Calu3 (cell line): ENCODE measurements at places on chromosomes 12 and 14. TPM values are rescaled to one million over a fixed set of nuclear protein-coding genes. Genes with fewer than 3 reads are reported as not detected.

GRCh38 chr12:28742791-28743190, 406.3 kb upstream of the FAR2 start:
- no peak overlapping the region for H3K27ac ChIP-seq
- H3K36me3 ChIP-seq = no peaks in the 10 kb centered on the region
- no peak for DNase-seq
- no peaks in the 10 kb centered on the region for H3K27me3 ChIP-seq
- H3K4me3 ChIP-seq = no peak overlapping the region

- no peaks in the 10 kb centered on the region for H3K4me1 ChIP-seq
- no peak overlapping the region for H3K27ac ChIP-seq
- H3K27me3 ChIP-seq = peaks cover 13% of the 10 kb centered on the region
- H3K36me3 ChIP-seq = no peaks in the 10 kb centered on the region
- DNase-seq = no peak
- H3K4me3 ChIP-seq = no peak overlapping the region
Observed at GRCh38 chr12:22209422-22209821, 125.1 kb downstream of the ST8SIA1 start.

- H3K27ac ChIP-seq = no peak overlapping the region
- no peaks in the 10 kb centered on the region for H3K36me3 ChIP-seq
- no peaks in the 10 kb centered on the region for H3K27me3 ChIP-seq
- H3K4me1 ChIP-seq = no peaks in the 10 kb centered on the region
Observed at GRCh38 chr12:88493636-88494035, 86.6 kb downstream of the KITLG start.

DNA sequence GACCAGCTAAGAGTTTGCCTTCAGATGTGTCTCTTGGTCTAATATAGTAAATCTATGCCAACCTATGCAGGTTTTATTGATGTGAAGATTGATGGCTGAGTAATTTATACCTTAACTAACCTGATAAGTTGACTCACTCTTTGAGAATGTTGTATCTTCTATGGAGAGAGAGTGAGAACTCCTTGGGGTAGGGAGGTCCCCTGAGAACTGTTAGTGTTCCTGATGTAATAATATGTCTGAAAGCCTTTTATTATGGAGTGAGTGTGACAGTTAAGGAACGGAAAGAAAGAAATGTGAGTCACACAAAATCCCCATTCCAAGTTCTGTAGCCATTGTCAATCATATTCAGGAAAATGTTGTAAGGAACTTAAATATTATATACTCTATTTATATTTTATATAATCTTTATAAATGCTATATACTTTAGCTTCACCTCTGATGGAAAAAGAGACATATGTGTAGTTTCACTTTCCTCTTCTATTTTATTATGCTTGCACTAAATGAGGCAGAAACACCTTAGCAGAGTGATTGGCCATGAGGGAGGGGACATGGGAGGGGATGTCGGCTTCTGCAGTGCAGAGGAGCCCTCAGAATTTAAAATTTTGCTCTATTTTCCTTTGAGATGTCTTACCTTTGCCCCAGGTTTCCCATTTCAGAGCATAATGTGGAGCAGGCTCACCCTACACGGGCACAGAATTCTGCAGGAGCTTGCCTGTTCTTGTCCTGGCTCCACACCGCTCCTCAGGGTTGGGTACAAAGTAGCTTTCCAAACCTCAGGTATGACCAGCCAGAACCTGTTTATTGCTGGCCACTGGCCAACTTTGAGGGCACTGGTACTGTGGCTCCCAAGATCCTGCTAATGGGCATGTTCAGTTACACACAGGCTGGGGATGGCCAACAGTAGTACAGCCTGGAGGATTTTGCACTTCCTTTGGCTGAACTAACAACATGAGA, 57.7 kb downstream of the ARF6 start:
- peak; percentile 84 for DNase-seq
- no peaks in the 10 kb centered on the region for H3K27me3 ChIP-seq
- H3K4me1 ChIP-seq = peaks cover 94% of the 10 kb centered on the region

- peak; percentile 58 for DNase-seq
- peaks cover 46% of the 10 kb centered on the region for H3K4me1 ChIP-seq
- peaks cover 29% of the 10 kb centered on the region for H3K27me3 ChIP-seq
- peaks cover 22% of the 10 kb centered on the region for H3K36me3 ChIP-seq
- peak within 1 kb of the TSS; percentile 8 for H3K4me3 ChIP-seq
Observed at GRCh38 chr12:57454566-57455373, at the start of gene INHBE. Gene INHBE, plus strand, starts transcription at chr12:57455307. Its CDS starts 230 bp downstream, at chr12:57455537.

DNA sequence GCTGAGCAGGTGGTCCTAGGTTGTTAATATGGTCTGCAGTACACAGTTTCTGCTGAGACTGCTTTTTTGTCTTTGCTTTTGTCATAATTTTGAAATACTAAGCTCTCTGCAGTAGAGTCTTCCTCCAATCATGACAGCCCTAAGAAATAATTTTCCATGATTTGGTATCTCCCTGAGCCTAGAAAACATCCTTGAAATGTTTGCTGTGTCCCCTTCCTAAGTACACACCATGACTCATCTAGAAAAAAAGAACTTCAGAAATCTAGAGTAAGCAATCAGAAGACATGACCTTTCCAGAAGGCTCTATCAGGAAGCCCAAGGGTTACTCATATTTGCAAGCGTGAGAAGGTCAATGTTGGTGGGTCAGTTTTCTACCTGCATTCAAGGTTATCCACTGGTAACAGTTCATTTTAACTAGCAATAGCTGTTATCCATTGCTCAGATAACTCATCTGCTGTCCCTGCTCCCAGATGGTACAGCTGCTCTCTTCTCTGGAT, 16.4 kb downstream of the DAD1 start:
- no peak for DNase-seq
- peak overlapping the region; percentile 52 for H3K27ac ChIP-seq
- H3K4me1 ChIP-seq = peaks cover 24% of the 10 kb centered on the region
- peaks cover 43% of the 10 kb centered on the region for H3K36me3 ChIP-seq

GRCh38 chr14:75379246-75379929, 48.4 kb upstream of the JDP2 start:
- H3K27me3 ChIP-seq = peaks cover 44% of the 10 kb centered on the region
- no peaks in the 10 kb centered on the region for H3K36me3 ChIP-seq
- no peaks in the 10 kb centered on the region for H3K4me1 ChIP-seq
- no peak for DNase-seq
- H3K27ac ChIP-seq = no peak overlapping the region
- H3K4me3 ChIP-seq = no peak overlapping the region

- H3K4me1 ChIP-seq = peaks cover 19% of the 10 kb centered on the region
- no peaks in the 10 kb centered on the region for H3K36me3 ChIP-seq
- no peak overlapping the region for H3K4me3 ChIP-seq
- H3K27me3 ChIP-seq = no peaks in the 10 kb centered on the region
Observed at GRCh38 chr12:12024911-12025682, 45.6 kb upstream of the BCL2L14 start.

GRCh38 chr12:15581006-15581405, 208.2 kb downstream of the EPS8 start:
- H3K4me1 ChIP-seq = no peaks in the 10 kb centered on the region
- no peaks in the 10 kb centered on the region for H3K27me3 ChIP-seq
- no peaks in the 10 kb centered on the region for H3K36me3 ChIP-seq

DNA sequence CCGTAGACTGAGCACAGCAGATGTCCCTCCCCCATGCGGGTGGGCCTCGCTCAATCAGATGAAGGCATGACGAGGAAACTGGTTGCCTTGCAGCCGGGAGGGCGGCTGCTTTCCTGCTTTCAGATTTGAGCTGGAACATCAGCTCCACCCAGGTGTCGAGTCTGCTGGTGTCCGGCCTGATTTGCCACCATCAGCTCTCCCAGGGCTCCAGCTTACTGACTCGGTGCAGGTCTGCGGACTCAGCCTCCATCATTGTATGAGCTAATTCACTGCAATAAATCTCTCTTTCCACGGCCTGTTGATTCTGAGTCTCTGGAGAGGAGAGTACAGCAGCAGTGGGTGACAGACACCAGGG, 156.2 kb downstream of the KIF26A start:
- H3K36me3 ChIP-seq = no peaks in the 10 kb centered on the region
- no peaks in the 10 kb centered on the region for H3K4me1 ChIP-seq
- H3K27me3 ChIP-seq = peaks cover 70% of the 10 kb centered on the region
- no peak for DNase-seq
- no peak overlapping the region for H3K27ac ChIP-seq

DNA sequence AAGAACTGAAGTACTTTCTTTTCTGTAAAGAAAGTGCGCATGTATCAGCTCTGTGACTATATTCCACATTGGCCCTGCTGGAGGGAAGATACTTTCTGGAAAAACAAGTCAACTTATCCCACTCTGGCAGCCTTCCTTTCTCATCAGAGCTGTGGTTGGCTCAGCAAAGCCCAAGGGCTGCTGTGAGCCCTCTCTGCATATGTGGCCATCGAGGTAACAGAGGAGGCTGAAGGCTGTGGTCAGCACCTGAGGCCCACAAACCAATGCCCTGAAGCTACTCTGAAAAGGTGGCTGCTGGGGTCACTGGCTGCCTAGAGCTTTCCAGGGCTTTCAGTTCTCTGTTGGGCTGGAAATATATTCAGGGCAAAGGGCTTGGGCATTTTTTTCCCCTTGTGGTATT, 70.8 kb upstream of the IGF1 start:
- no peak overlapping the region for H3K27ac ChIP-seq
- H3K4me1 ChIP-seq = no peaks in the 10 kb centered on the region
- no peak for DNase-seq
- no peaks in the 10 kb centered on the region for H3K36me3 ChIP-seq
- no peaks in the 10 kb centered on the region for H3K27me3 ChIP-seq

GRCh38 chr14:54902143-54902520, 494 bp downstream of the GCH1 start:
- H3K36me3 ChIP-seq = peaks cover 23% of the 10 kb centered on the region
- peak; percentile 64 for DNase-seq
- no peak overlapping the region for H3K27ac ChIP-seq
- no peaks in the 10 kb centered on the region for H3K27me3 ChIP-seq

GRCh38 chr12:84910549-84911241, 1.9 kb downstream of the SLC6A15 start:
- peak overlapping the region; percentile 84 for H3K4me3 ChIP-seq
- no peak for DNase-seq
- H3K4me1 ChIP-seq = no peaks in the 10 kb centered on the region
- H3K27me3 ChIP-seq = no peaks in the 10 kb centered on the region
- peak overlapping the region; percentile 54 for H3K27ac ChIP-seq

GRCh38 chr14:93234798-93235197, 27.7 kb downstream of the UBR7 start:
- H3K4me1 ChIP-seq = peaks cover 21% of the 10 kb centered on the region
- H3K27ac ChIP-seq = no peak overlapping the region
- DNase-seq = no peak
- H3K27me3 ChIP-seq = no peaks in the 10 kb centered on the region

DNA sequence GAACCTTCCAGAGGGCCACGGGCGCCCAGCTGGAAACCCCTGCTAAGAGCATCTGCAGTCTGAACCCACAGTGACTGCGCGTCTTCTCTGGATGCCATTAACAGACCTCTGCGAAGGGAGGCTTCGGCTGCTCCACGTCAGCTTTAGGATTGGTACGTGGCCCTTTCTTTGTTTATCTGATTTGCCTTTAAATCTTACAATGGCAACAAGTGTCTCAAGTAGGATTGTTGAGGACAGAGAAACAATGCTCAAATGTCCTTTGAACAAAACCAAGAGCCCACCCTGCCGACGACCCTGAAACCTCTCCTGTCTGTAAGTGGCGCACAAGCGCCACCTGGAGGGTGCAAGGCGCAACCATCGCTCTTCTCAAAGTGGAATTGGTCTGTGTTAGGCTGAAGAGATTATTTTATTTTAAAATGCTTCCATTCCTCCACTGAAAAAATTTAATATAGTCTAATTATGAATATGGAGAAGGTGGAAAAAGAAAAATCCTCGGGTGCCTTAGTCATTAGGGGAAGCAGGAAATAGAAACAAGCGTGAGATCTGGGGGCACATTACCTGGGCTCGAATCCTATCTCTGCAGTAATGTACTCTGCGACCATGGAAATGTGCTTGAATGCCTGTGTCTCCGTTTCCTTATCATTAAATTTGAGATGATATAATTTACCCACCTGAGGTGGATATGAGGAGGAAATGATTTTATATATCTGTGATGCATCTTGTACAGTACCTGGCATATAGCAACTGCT, 82.6 kb upstream of the PTPRB start:
- no peak overlapping the region for H3K27ac ChIP-seq
- H3K27me3 ChIP-seq = no peaks in the 10 kb centered on the region
- H3K36me3 ChIP-seq = peaks cover 6% of the 10 kb centered on the region

ADSS1 gene
- 8.6 and 10.0 TPM in 2 replicates for total RNA-seq

PRKD1 gene
- 9.1 and 9.7 TPM in 2 replicates for total RNA-seq

STRAP gene
- 119 and 124 TPM in 2 replicates for total RNA-seq

SPX gene
- 0.20 TPM in 1 of 2 replicates, not detected in the other for total RNA-seq

GPR135 gene
- total RNA-seq = 5.5 and 6.3 TPM in 2 replicates

CRADD gene
- total RNA-seq = 9.3 and 10.1 TPM in 2 replicates

CCDC196 gene
- total RNA-seq = not detected in 2 replicates
